Cortex of kidney (tissue), 1 donor: ENCODE measurements at places on chromosomes 4 and X.

GRCh38 chr4:122823476-122823875 lies 3.2 kb upstream of the FGF2 start:
- DNase-seq, result no peak

GRCh38 chr4:176226736-176227135 lies 31.4 kb upstream of the SPATA4 start:
- DNase-seq, result no peak

- DNase-seq, result no peak
Observed at GRCh38 chr4:139736661-139737060, 71.0 kb downstream of the MGST2 start.

GRCh38 chrX:30920271-30920670 lies 31.2 kb upstream of the TAB3 start:
- no peak for DNase-seq

GRCh38 chr4:162409048-162409447 lies 245.2 kb upstream of the FSTL5 start:
- no peak for DNase-seq

- DNase-seq, result no peak
Observed at GRCh38 chr4:81502564-81502963, 30.9 kb upstream of the RASGEF1B start.

GRCh38 chr4:101948055-101948454 lies 157.5 kb downstream of the BANK1 start:
- no peak for DNase-seq

DNA sequence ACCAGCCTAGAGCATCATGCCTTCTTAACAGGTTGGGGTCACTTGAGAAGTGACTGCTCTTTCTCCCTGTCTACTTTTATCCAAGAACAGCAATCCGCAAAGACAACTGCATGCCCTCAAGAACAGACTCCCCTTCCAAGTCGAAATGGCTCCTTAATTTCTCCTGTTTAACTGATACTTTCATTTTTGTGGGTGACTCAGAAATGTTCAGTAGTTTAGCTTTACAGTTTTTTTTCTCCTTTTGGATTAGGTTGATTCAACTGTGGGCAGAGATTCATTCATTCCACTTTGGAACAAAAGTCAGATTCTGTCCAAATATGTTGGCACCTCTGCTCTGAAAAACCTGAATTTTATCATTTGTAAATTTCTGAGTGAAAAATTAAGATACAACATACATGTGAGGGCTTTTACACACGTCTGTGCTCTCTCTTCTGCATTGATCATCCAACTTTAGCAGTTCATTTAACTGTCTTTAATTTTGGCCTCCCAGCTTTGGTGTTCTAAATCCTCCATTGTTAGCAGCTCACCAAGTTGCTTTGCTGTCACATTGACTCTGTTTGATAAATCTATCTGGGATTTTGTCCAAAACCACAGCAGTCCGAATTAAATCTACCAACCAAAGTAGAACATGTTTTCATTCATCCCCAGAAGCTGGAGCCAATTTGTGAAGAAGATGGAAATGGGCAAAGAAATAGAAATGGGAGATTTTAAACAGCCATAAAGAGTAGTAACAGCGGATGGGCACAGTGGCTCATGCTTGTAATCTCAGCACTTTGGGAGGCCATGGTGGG lies 50.0 kb downstream of the HOPX start:
- no peak for DNase-seq

- DNase-seq, result no peak
Observed at GRCh38 chr4:143502231-143502630, 11.3 kb upstream of the SMARCA5 start.

GRCh38 chr4:148120216-148120615 lies 322.0 kb downstream of the NR3C2 start:
- no peak for DNase-seq

- DNase-seq, result no peak
Observed at GRCh38 chr4:88940506-88940905, 116.5 kb downstream of the FAM13A start.
